AG08396 (cell line): ENCODE measurements at places on chromosomes 12 and 14.

GRCh38 chr12:106082216-106083175 is 56.3 kb downstream of the NUAK1 start:
- DNase-seq: peak; percentile 35

- DNase-seq: no peak
These were observed 38.5 kb downstream of the LGMN start for GRCh38 chr14:92710001-92710341.

- DNase-seq: no peak
These were observed 20.9 kb upstream of the CNIH1 start for GRCh38 chr14:54462048-54462447.

DNA sequence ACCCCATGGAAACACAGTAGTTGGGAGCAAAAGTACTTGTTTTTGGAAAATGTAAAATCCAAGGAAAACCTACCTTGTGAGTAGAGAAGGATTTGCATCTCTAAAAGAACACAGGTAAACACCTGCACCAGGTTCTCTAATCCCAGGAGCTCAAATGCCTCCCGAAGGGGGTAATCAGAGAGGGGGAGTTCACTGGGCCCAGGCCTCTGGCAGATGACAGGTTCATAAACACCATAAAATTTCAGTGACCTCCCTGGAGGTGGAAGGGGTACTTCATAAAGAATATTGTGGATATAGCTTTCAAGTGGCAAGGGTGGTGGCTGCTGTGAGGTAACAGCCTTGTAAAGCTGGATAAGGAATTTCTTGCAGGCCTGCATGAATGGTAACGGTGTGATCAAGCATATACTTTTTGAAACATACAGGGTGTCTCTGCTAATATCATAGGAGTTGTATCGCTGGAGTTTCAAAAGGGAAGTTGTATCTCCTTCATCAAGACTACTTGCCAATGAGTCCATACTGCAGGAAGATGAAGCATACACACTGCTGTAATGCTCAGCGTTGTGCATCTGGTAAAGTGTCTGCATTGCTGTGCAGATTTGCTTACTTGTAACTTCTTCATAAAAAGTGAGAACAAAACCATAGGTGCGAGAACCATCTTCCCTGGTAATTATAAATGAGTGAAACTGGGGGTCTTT is 111.3 kb downstream of the DENND5B start:
- no peak for DNase-seq

DNA sequence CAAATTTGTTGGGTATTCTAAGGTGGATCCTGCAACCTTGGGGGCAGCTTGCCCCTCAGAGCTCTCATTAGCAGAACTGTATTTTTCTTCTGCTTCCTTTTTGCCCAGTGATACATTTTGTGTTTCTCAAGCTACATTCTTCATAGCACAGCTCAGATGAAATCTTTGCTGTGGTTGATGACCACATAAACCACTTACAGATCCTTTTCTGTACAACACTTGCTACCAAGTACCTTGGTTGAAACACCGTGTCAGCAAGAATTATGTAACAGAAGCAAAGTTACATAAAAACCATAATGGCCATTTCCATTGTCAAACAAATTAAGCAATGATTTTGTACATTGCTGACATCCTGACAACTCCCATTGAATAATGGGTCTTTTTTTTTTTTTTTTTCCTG is 9.7 kb upstream of the PLBD1 start:
- no peak for DNase-seq

- DNase-seq: no peak
These were observed 35.9 kb upstream of the MED13L start for GRCh38 chr12:116313194-116313927.

- DNase-seq: no peak
These were observed 11.7 kb downstream of the SOCS4 start for GRCh38 chr14:55038708-55039107.

DNA sequence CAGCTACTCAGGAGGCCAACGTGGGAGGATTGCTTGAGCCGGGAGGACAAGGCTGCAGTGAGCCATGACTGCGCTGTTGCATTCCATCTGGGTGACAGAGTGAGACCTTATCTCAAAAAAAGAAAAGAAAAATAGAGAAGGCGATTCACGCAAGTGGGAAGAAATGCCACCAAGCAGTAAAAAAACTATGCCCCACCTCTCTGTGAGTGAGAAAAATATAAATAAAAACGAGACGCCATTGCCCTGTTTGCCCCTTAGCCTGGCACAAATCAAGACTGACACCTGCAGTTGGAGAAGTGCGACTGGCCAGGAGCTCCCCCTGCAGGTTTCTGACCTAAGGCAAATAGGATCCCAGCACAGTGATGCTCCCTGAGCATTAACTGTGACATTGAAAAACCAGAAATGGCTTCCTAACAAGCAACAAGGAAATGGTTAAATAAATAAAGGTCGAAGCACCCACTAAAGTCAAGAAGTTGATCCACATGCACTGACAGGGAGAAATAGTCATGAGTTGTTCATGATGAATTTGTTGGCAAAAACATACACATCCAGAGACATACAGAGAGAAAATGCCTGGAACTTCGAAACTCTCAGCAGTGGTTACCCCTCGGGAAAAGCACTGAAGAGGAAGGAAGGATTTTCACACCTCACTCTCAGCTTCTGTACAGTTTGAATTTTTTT is 21.1 kb downstream of the GSC start:
- DNase-seq: no peak

DNA sequence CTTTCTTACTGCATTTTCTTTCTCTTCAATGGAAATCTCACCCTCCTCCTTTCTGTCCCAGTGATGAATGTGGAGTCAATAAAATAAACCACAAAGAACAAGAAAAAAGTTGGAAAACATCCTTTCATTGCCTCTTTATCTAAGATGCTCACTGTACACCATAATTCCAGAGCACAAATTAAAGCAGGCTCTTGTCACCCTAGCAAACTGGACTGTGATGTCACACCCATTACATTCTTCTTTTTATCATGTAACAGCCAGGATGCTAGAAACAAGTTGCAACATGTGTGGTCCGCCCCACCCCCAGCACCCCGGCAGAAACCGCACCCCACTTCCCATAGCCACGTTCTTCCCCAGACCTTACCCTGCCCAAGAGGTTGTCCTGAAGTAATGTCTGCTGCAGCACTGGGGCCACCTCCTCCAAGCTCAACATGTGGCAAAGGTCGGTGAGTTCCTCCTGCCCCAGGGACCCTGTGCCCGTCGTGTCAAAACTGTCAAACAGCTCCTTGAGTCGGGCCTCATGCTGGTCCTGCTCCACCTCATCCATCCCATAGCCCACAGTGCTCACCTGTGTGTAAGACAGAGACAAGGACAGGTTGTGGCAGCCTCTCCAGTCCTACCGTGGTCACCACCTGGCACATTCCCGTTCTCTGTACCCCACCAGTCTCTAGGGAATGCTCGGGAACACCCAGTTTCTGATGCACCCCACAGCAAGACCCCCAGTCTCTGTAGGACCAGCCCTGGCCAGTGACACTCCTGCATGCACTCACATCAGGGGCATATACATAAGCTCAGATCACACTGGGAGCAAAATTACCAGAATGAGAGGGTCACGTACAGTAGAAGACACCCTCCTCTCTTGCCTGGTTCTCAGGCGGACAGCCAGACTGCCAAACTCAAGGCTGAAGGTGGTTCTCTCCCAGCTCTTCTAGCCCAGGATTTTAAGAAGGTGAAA is 9.2 kb downstream of the NIN start:
- DNase-seq: no peak

GRCh38 chr12:49907352-49907751 is 3.7 kb upstream of the FAIM2 start:
- DNase-seq: no peak

GRCh38 chr12:49982246-49983087 is 9.7 kb downstream of the AQP6 start:
- DNase-seq: no peak

- DNase-seq: no peak
These were observed 13.7 kb downstream of the SLC48A1 start for GRCh38 chr12:47786662-47787280.

- no peak for DNase-seq
These were observed 21.8 kb downstream of the VPS37B start for GRCh38 chr12:122874081-122874480.

DNA sequence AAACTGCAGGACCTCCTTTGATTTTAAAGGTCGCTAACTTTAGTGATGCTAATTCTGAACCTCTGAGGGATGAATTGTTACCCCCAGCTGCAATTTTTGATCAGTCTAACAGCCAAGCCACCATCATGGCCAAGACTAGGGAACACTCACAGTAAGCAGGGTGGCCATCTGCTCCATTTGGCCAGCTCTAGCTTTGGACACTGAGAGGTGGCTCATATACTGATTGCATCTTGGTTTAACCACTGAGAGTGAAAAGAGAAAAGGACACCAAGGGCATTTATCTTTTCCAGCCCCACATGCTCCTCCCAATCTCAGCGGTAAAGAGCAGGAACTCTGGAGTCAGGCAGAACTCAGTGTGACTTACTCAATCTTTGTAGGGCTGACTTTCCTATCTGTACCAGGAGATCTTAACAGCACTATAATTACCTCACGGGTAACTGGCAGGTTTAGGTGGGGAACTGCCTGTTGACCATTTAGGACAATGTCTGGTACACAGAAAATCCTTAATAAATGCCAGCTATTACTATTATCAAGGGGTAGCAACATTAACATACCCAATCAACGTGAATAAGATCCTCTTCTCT is 6.2 kb downstream of the LPCAT3 start:
- no peak for DNase-seq

DNA sequence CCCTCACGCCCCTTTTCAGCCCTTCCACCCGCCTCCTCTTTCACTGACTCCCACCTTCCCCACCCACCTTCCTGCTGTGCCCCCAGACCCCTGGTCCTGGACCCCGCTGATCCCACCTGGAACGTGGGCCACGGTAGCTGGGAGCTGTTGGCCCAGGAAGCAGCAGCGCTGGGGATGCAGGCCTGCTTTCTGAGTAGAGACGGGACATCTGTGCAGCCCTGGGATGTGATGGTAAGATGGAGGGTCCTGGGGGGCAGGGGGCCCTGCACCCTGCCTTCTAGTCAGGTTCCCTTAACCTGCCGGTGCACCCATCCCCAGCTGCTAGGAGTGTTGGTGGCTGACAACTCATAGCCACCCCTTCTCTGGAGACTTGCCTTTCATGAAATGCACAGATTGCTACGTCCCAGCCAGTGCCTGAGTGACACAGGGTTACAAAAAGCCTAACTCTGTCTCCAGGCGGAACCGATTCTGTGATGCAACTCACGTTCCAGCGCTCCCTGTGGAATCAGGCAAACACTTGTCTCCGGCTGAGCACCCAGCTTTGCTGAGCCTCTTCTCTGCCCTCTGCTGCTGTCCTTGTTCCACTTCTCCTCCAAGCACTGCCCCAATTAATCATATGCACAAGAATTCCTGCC is 15.0 kb upstream of the OAS2 start:
- DNase-seq: no peak

- no peak for DNase-seq
These were observed 55.1 kb downstream of the MED13L start for GRCh38 chr12:116222358-116222757.

DNA sequence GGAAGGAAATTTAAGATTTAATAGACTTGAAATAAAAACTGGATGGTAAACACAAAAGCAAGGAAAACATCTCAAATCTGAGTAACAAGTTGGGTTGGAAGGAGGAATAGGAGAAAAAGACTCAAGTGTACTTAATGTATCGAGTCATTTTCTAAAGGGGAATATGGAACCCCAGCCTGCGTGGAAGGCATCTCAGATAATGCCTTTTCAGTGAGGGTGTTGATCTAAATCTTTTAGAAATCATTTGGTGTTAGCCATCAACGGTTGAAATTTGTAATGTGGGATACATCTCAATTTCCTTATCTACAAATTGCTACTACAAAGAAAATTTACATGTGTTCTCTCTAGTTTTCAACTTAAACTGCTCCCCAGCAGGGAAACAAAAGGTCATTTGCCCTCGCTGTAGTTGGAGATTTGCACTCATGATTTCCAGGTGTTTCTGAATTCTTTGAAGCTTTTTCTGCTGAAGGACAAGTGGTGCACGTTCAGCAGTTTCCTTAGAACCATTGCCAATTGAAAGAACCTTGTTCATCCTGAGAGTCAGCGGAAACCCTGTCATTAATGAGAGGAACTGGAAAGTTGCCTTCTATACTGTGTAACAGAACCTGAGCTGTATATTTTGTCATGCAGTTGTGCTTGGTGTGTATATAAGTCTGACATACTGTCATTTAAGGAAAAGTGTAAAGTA is 2.2 kb downstream of the PCBP2 start:
- no peak for DNase-seq

- DNase-seq: no peak
These were observed 12.9 kb upstream of the RNASE12 start for GRCh38 chr14:20603813-20604690.

- peak; percentile 82 for DNase-seq
These were observed 9.8 kb downstream of the APPL2 start for GRCh38 chr12:105226219-105226618.

- DNase-seq: peak; percentile 33
These were observed 610 bp downstream of the VSIG10 start for GRCh38 chr12:118103201-118103600.

DNA sequence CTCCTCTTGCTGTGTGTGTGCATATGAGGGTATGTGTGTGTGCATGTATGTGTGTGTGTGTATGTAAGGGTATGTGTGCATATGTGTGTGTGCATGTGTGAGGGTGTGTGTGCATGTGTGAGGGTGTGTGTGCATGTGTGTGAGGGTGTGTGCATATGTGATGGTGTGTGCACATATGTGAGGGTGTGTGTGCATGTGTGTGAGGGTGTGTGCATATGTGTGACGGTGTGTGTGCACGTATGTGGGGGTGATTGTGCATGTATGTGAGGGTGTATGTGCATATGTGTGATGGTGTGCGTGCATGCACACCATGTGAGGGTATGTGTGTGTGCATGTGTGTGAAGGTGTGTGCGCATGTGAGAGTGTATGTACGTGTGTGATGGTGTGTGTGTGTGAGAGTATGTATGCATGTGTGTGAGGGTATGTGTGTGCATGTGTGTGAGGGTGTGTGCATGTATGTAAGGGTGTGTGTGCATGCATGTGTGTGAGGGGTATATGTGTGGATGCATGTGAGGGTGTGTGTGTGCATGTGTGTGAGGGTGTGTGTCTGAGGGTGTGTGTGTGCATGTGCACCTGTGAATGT is 15.4 kb downstream of the DAO start:
- no peak for DNase-seq

- no peak for DNase-seq
These were observed 27.6 kb downstream of the TUBA1A start for GRCh38 chr12:49161092-49161795.

DNA sequence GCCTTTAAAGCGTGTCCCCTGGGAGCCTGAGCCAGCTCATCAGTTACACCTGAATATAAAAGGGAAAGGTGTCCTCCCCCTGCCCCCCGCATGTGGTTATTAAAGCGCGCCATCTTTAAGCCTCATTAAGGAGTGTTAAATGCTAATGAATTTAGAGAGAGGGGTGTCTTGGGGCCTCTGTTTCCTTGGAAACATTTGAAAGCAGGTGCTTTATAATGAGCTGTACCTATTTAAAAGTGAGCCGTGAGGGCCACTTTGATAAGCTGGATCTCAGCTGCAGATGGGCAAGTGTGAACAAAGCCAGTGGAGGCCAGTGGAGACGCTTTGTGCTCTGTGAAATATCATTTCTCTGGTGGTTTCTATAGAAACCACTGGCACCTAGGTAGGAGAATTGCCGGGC is 84.0 kb downstream of the BEGAIN start:
- no peak for DNase-seq

- DNase-seq: no peak
These were observed 85.0 kb downstream of the PIWIL1 start for GRCh38 chr12:130422676-130423075.

GRCh38 chr12:78929075-78929418 is 64.5 kb downstream of the SYT1 start:
- DNase-seq: no peak
